ENCODE measurements at places on chromosomes 11 and 22.

- DNase-seq: no peak
These were observed 657 bp upstream of the MAPK8IP2 start for GRCh38 chr22:50599816-50600455.

- DNase-seq: no peak
These were observed 6.2 kb downstream of the YDJC start for GRCh38 chr22:21623648-21623970.

DNA sequence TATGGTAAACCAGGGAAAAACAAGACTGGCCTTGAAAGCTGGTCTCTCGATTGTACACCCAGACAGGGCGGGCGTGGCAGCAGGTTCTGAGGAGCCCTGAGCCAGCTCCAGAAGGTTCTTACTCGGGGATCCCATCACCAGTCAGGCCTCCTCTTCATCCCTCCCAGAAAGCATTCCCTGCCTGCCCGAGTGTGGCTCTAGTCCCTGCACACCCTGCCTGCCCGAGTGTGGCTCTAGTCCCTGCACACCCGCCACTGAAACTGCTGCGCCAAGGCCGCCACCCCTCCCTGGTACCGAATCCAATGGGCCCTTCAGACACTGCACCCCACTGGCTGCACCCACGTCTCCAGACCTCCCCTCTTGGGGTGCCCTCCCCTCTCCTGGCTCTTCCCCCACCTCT lies 30.1 kb downstream of the KIAA0930 start:
- DNase-seq: no peak

DNA sequence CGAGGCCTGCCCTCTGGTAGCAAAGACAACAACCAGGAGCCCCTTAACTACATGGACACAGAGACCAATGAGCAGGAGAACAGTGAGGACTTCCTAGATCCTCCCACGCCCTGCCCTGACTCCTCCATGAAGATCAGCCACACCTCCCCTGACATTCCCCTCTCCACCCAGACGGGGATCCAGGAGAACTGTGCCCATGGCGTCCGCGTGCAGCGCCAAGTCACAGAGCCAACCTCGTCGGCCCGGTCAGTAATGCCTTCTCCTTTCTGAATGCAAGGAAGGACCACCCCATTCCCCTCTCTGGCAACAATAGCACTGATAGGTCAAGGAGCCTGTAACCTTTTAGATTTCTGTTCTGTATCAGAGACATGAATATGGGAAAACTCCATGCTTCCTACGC lies 51.4 kb downstream of the SYT9 start:
- no peak for DNase-seq

DNA sequence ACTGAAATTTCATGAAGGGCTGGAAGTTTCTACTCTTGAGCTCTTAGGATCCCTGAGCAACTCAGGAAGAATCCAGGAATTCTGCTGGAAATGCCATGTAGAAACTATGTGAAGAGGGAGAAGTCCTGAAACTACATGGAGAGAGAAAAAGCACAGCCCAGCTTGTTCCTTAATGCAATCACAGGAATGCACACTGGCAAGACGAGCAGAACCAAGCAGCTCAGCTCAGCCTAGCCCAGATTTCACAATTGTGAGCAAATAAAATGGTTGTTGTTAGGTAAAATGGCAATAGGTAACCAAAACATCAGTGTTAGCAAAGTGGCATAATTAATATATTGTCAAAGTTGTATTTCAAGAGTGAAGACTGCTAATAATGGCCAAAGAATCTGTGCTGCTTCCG lies 28.1 kb downstream of the ZNF214 start:
- DNase-seq: no peak

- no peak for DNase-seq
These were observed 535.1 kb downstream of the KCNA4 start for GRCh38 chr11:29481738-29482137.

Measured in hematopoietic multipotent progenitor cell treated with erythropoietin and hydrocortisone succinate and interleukin-3 and kit ligand, for 17 days (in vitro differentiated cells).